ENCODE measurements at places on chromosomes 7 and 10.

- DNase-seq = no peak
Measured at GRCh38 chr10:16519908-16520861, 1.5 kb downstream of the C1QL3 start.

DNA sequence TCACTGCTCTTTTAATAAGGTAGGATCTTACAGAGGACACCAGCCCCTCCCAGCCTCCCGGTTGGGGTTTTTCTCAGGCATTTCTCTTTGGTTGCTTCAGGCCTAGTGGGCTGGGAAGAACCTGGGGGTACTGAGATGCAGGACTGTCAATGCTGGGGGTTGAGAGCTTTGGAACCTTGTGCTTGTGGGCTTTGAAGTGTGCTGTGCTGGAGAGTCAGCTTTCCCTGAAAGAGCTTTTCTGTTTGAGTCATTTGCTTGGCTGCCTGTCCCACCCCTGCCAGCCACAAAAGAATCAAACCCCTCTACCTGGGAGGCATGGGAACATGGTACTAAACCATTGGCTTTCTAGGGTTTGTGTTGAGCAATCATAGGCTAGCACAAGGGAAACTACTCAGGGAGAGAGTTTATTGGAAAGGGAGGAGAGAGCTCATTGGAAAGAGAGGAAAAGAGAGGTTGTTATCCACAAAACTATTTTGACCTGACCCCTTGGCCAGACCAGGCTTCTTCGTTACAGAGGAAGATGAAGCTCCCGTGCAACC is 1.4 kb downstream of the SCD start:
- no peak for DNase-seq

DNA sequence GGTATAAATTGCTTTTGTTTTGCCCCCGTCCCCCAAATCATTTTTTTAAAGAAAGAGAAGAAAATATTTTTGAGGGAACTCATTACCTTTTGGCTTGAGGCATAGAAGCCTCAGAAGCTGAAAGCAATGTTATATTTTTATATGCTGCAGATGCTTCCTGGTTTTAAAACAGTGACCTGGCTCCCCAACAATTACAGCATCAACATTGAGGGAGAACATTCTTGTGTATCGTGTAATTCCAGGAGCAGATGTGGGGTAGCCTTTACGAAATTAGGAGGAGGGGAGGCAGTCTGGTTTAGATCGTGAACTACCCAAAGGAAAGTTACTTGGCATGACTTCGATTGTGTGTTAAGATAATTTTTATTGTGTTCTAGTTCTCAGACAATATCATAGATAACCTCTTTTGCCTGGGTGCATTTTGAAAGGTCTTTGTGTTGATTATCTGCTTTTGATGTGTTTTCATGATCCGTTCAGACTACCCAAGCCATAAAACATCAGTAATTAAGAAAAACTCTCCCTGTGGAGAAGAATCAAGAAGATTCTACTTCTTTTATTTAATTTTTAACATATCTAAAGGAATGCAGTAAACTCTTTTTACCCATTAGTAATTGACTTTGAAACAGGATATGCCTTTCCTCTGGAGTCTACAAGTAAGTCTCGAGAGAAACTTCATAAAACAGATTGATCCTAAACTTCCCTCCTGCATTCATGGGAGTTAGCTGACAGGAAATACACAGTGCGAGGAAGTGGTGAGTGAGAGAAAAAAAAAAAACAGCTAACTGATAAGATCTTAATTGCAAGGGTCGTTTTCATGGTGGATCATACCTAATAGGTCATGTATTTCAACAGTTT is 141.4 kb downstream of the KIAA1217 start:
- DNase-seq = no peak

GRCh38 chr7:157270060-157270444 is 66.8 kb upstream of the DNAJB6 start:
- no peak for DNase-seq

GRCh38 chr7:71332207-71332606 is 200.3 kb downstream of the GALNT17 start:
- DNase-seq = no peak

DNA sequence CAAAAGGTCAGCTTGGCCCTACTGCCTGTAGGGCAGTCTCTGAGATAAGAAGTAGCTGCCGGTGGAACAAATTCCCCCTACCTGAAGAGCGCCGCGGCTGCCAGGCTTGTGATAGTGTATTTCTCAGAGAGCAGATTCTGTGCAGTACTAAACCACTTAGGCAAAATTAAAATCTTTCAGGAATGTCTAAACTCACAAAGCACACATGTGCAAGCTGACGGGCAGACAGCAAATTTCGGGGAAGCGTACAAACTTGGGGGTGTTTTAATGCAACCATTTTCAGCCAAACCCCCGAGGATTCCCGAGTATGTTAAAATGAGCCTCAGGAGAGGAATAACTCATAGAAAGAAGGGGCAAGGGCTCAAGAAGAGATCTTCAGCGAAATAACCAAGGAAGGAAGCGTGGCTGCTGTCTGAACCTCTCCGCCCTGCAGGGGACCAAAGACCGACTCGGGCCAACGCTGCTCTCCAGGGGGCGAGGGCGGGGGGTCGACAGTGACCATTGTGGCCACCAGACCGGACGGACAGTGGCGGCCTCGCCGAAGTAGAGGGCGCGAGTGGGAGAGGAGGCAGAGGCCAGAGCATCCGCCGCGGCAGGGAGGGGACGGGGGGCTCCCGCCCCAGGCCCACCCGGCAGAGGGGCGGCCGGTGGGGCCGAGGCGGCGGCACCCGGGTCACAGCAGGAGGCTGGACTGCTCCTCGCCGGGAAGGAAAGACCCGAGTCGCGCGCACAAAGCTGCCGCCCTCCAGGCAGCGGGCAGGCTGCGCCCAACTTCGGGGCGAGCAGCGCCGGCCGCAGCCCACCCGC is 819 bp downstream of the HYCC1 start:
- DNase-seq = no peak

GRCh38 chr7:154789404-154789803 is 213.5 kb downstream of the PAXIP1 start:
- no peak for DNase-seq

DNA sequence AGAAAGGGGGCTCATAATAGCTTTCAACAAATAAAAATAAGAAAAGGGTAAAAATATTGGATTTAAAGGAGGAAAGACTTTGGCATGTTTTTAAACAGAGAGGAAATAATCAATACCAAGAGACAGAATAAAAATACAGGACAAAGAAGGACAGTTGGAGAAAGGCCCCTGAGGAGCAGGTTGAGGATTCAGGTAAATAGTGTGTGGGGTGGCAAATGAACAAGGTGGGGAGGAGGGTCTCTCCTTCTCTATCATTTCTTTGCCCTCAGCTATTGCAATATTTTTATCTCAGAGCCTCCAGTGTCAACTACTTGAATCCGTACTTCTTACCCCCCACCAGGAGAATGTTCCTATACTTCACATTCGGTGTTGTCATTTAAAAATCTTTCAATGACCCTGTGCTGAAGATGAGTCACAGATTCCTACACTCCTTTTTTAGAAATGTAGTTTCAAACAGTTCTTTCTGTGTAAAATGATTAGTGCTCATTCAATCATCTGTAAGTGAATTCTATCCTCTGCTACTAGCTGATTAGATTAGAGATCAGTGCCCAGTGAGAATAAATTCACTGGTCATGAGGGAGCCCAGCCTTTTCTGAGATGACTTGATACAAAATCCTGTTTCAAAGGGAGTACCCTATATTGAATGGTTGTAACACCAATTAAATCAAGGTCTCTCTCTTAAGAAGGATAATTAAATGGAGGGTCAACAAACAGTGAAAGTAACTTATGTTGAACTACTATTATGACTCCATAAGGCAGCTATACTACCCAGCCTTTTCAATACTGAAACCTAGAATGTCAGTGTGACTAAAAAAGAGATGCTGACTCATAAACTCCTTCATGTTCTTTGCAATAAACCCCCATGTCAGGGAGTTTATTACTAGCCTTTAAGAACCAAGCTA is 50.4 kb upstream of the WNT16 start:
- DNase-seq = no peak

DNA sequence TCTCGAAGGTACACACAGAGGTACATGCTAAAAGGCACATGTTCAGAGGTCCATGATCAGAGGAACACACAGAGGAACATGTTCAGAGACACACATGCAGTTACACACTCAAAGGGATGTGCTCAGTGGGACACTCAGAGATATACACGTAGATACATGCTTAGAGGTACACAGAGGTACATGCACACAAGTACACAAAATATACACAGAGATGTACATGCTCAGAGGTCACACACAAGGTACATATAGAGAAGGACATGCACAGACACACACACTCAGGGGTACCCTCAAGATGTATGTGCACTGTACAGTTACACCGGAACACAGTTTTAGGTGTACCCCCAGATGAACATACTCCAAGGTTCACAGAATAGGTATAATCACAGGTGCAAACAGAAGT is 18.8 kb downstream of the NPC1L1 start:
- DNase-seq = no peak

- no peak for DNase-seq
Measured at GRCh38 chr10:64558094-64558835, 1037.1 kb downstream of the REEP3 start.

DNA sequence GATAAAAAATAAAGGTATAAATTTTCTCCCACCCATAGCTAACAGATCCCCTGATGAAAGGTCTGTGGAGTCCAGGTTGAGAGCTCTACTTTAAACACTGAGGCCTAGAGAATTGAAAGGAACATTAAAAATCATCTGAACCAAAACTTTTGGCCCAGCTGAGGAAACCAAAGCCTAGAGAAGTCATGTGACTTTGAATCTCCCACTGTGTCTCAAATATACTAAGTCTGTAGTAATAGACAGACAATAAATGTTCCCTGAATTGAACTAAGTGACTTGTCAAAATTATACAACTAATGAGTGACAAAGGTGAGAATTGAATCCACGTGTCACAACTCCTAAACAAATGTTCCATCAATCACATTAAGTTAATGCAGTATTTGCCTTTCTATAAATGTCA is 5.7 kb downstream of the GBX1 start:
- no peak for DNase-seq

- DNase-seq = no peak
Measured at GRCh38 chr7:25638590-25639244, 410.4 kb upstream of the NPVF start.

DNA sequence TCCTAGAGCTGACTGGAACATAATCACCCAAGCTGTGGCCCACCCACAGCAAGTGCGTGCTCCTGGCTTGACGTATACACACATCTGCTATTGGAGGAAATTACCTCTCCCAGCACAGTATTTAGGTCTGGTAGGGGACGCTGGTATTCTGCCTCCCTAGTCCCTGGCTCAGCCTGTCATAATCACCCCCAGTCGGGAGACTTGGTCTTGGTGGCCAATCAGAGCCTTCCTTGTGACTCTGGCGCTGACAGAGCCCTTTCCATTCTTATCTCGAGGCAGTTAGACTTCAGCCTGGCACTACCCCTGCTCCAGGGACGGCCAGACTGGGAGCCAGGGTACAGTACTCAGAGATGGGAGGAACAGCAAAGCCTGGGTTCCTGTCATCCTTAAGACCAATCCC is 14.3 kb upstream of the PRKAG2 start:
- no peak for DNase-seq

GRCh38 chr7:100544967-100545359 is 6.0 kb downstream of the AGFG2 start:
- DNase-seq = no peak

DNA sequence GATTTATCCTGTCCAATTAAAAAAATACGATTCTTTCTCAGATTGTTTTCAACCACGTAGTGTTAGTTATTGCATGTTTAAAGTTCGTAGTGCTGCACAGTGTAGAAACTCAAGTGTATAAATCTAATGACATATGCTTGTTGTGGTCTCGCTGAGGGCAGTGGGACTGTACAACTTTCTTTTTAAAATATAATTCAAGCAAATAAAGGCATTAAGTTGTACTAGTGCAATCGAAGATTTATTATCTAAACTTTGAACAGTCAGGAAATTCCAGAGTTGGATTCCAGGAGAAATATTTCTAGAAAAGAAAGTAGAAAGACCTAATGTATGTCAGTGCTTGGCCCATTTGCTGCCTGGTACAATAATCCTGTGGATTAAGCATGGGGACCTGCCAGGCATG is 124.1 kb upstream of the HPS1 start:
- DNase-seq = no peak

DNA sequence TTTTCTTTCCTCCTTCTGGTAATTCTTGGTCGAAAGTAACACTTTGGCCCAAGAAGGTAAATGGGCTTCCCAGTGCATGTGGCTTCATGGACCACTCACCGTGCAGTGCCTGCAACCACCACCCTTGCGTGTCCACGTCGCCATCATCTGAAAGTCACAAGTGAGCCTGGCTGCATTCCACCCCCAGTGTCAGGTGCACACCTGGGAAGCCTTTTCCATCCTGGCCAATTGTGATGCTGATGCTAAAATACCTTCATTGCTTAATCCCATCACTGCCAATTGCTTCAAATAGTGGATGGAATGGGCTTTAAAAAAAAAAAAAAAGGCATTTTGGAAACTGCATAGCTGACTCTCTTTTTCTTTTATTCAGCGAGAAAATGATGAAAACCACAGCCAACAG is 228.9 kb downstream of the ARHGAP21 start:
- DNase-seq = no peak

DNA sequence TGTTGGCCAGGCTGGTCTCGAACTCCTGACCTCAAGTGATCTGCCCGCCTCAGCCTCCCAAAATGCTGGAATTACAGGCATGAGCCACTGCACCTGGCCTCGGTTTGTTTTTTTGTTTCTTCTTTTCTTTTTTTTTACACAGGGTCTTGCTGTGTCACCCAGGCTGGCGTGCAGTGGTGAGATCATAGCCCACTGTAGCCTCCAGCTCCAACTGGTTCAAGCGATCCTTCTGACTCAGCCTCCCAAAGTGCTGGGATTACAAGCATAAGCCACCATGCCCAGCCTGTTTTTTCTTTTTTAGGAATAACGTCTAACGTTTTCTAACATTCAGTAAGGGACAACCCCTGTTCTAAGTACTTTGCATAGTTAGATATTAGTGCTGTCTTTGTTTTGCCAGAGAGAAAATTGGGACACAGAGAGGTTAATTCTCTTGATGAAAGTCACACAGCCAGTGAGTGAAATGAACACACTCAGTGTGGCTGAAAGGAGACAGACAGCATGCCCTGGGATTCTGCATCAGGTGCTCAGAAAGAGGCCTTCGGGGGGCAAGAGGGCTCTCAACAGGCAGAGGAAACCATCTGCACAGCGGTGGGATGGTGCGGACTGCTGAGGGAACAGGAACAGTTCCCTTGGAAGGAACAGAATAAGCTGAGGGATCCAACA is 4.3 kb downstream of the LIMK1 start:
- no peak for DNase-seq

Data from CD4-positive, alpha-beta T cell treated with Interferon alpha-2 for 1 hour (primary cell).